ENCODE measurements at places on chromosomes 6 and 20.
A peak's percentile ranks its signal among the peaks of the same experiment; 100 is the strongest.

- H3K27me3 ChIP-seq = no peaks in the 10 kb centered on the region
- peaks cover 7% of the 10 kb centered on the region for H3K4me1 ChIP-seq
- no peak overlapping the region for H3K4me3 ChIP-seq
- H3K27ac ChIP-seq = no peak overlapping the region
Measured at GRCh38 chr6:38505826-38506225, 133.9 kb downstream of the BTBD9 start.

DNA sequence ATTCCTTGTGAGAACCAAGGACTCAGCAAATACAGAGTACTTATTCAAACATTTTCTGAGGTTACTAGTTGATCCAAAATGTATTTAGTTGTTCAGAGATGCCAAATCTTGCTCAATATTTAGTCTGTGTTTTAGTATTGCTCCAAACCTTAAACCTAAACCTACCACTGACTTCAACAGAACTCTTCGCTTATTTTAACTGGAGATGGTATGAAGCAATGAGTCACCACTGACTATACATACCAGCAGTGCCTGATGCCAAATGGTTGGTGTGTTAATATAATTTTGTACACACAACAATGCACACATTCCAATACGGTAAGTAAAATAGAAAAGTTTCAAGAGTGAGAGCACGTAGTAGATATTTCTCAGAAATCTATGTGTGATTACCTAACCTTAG is 1.9 kb upstream of the SPTLC3 start:
- H3K4me3 ChIP-seq = no peak overlapping the region
- DNase-seq = no peak
- no peaks in the 10 kb centered on the region for H3K27me3 ChIP-seq
- peaks cover 5% of the 10 kb centered on the region for H3K36me3 ChIP-seq

- peaks cover 2% of the 10 kb centered on the region for H3K4me1 ChIP-seq
- no peak for DNase-seq
- no peak overlapping the region for H3K27ac ChIP-seq
- no peak overlapping the region for H3K4me3 ChIP-seq
- no peaks in the 10 kb centered on the region for H3K27me3 ChIP-seq
Measured at GRCh38 chr6:119138906-119139541, 60.6 kb upstream of the FAM184A start.

GRCh38 chr20:43728686-43729255 is 2.0 kb upstream of the GTSF1L start:
- H3K36me3 ChIP-seq = no peaks in the 10 kb centered on the region
- no peak overlapping the region for H3K27ac ChIP-seq
- H3K4me1 ChIP-seq = no peaks in the 10 kb centered on the region
- H3K4me3 ChIP-seq = no peak overlapping the region

DNA sequence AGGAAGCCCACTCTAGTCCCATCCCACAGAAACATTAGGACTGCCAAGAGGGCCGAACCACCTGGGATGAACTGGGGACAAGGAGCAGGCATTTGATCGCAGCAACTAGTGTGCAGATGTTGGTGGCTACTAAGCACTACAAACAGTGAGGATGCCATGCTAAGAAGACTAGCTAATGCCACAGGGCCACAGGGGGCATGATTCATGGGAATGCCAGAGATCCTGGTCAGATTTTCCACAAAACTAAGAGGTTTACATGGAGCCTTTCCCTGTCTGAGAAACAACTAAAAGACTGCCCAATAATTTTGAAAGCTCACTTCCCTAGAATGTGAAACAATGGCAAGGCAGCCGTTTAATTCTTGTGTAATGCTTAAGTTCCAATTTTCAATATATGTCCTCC is 375.9 kb upstream of the PTCHD4 start:
- H3K4me3 ChIP-seq = no peak overlapping the region
- H3K27me3 ChIP-seq = no peaks in the 10 kb centered on the region
- no peaks in the 10 kb centered on the region for H3K36me3 ChIP-seq
- DNase-seq = no peak

DNA sequence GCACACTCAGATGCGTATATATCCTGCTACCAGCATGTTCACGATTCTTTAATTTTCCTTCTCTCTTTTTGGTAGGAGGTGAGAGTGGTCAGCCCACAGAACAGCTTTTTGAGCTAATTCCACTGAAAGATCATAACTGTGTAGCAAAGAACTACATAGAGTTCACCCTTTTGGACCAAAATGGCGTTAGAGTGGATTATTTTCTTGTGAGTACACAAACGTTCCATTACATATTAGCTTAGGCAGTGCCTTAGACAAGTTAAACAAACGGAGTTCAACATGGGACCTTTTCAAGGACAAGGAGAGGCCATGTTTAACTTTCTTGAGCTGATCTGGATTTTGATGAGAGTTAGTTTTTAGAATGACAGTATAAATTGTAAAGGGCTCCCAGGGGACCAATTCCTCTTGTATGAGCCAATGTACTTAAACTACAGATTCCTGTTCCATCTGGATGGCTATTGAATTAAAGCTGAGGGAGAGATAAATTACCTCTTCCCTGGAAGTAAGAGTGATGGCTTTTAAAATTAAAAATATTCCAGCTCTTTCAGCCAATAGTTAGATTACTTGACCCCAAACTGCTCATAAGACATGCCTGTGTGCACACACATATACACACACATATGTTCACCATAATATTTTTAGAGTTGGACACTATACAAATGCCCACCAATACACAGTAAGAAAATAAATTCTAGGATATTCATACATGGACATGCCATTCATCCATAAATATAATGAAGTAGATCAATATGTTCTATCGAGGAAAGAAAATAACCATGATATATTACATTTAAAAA is 25.6 kb upstream of the ARMH2 start:
- H3K4me3 ChIP-seq = no peak overlapping the region
- peaks cover 5% of the 10 kb centered on the region for H3K4me1 ChIP-seq
- peak overlapping the region; percentile 67 for H3K27ac ChIP-seq

DNA sequence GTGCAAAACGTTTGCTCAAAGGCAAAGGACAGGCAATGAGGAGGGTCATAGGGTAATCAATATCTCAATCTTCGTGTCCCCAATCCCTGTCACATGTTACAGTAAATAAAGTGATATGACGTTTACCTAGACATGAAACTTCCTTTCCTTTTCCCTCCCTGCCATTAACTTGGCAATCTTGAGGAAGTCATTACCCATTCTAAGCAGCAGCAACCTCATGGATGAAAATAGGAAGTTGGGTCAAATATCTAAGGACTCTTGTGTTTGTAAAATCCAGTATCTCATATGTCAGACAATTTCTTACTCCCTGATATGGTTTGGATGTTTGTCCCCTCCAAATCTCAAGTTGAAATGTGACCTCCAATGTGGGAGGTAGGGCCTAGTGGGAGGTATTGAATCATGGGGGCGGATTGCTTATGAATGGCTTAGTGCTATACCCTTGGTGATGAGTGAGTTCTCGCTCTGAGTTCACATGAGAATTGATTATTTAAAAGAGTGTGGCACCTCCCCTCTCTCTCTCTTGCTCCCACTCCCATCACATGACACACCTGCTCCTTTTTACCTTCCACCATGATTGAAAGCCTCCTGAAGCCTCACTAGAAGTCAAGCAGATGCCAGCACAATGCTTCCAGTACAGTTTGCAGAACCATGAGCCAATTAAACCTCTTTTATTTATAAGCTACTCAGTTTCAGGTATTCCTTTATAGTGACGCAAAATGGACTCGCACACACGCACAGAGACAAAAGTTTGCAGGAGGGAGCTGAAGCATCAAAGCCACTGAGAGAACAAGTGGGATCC is 545.9 kb upstream of the JARID2 start:
- H3K27me3 ChIP-seq = no peaks in the 10 kb centered on the region
- H3K4me3 ChIP-seq = no peak overlapping the region
- H3K27ac ChIP-seq = no peak overlapping the region
- H3K4me1 ChIP-seq = no peaks in the 10 kb centered on the region
- DNase-seq = no peak
- H3K36me3 ChIP-seq = no peaks in the 10 kb centered on the region

- no peak for DNase-seq
- peaks cover 4% of the 10 kb centered on the region for H3K27me3 ChIP-seq
- H3K36me3 ChIP-seq = peaks cover 2% of the 10 kb centered on the region
- H3K4me3 ChIP-seq = no peak overlapping the region
Measured at GRCh38 chr20:15886250-15886649, 687.0 kb downstream of the KIF16B start.

DNA sequence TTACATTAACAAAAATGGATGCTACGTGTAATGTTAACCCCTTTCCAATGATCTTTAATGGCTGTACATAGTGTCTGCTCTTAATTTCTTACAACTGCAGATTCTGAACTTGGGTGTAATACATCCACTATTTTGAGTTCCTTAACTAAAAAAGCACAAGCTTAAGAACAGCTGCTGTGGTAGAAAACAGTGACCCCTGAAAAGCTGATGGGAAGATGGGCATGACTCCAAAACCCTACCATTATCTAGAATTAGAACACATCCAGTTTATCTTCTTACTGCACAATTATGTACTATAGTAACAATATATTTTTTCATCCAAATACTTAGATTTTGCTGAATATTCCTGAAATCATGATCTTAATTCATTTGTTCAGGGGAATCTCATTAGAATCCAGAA is 49.3 kb downstream of the LYRM4 start:
- no peaks in the 10 kb centered on the region for H3K27me3 ChIP-seq
- H3K4me3 ChIP-seq = no peak overlapping the region
- no peaks in the 10 kb centered on the region for H3K4me1 ChIP-seq

GRCh38 chr6:107670792-107671199 is 153.3 kb downstream of the SCML4 start:
- DNase-seq = no peak
- peak overlapping the region; percentile 31 for H3K4me3 ChIP-seq
- H3K27me3 ChIP-seq = peaks cover 5% of the 10 kb centered on the region

GRCh38 chr6:165092881-165093595 is 216.4 kb downstream of the C6orf118 start:
- no peak overlapping the region for H3K4me3 ChIP-seq
- peaks cover 5% of the 10 kb centered on the region for H3K36me3 ChIP-seq
- H3K4me1 ChIP-seq = peaks cover 8% of the 10 kb centered on the region
- no peak for DNase-seq
- H3K27ac ChIP-seq = no peak overlapping the region

GRCh38 chr6:23989885-23990533 is 136.0 kb upstream of the NRSN1 start:
- H3K27me3 ChIP-seq = no peaks in the 10 kb centered on the region
- no peaks in the 10 kb centered on the region for H3K4me1 ChIP-seq
- H3K36me3 ChIP-seq = no peaks in the 10 kb centered on the region
- no peak for DNase-seq
- H3K4me3 ChIP-seq = no peak overlapping the region

DNA sequence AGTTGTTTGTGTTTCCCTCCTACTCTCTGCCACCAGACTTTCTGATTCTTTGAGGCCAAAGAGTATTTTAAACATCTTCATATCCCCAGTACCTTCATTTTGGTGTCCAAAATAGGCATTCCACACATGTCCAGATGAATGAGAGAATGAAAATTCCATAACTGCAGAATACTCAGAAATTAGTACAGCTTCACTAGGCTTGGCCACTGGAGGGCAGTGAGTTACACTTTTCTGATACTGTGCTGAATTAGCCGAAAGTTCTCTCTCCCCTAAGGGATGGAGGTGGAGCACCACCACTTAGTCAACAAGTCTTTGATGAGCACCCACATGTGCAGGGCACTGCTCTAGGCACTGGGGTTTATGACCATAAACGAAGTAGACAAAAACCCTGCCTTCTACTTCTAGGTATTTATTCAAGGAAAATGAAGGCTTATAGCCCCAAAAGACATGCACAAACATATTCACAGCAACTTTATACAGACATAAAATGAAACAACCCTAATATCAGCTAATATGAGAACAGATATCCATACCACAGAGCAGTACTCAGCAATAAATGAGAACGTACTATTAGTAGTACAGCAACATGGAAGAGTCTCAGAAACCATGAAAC is 46.1 kb upstream of the TMEM217 start:
- no peak for DNase-seq
- peaks cover 5% of the 10 kb centered on the region for H3K4me1 ChIP-seq
- no peak overlapping the region for H3K27ac ChIP-seq
- H3K36me3 ChIP-seq = peaks cover 14% of the 10 kb centered on the region
- no peak overlapping the region for H3K4me3 ChIP-seq

- no peak for DNase-seq
- H3K4me3 ChIP-seq = peak overlapping the region; percentile 98
- H3K36me3 ChIP-seq = peaks cover 3% of the 10 kb centered on the region
- H3K27me3 ChIP-seq = no peaks in the 10 kb centered on the region
- H3K4me1 ChIP-seq = peaks cover 43% of the 10 kb centered on the region
Measured at GRCh38 chr6:87698547-87699006, 3.5 kb downstream of the AKIRIN2 start.

GRCh38 chr6:35508027-35508426 is 4.7 kb downstream of the TULP1 start:
- no peaks in the 10 kb centered on the region for H3K36me3 ChIP-seq
- no peak overlapping the region for H3K27ac ChIP-seq
- DNase-seq = no peak
- peaks cover 6% of the 10 kb centered on the region for H3K4me1 ChIP-seq

- H3K4me3 ChIP-seq = no peak overlapping the region
- H3K27me3 ChIP-seq = no peaks in the 10 kb centered on the region
Measured at GRCh38 chr6:16623029-16623653, 138.1 kb downstream of the ATXN1 start.

- no peaks in the 10 kb centered on the region for H3K27me3 ChIP-seq
- H3K4me1 ChIP-seq = peaks cover 16% of the 10 kb centered on the region
- H3K4me3 ChIP-seq = no peak overlapping the region
- H3K36me3 ChIP-seq = no peaks in the 10 kb centered on the region
- DNase-seq = no peak
Measured at GRCh38 chr6:97465877-97466561, 183.0 kb upstream of the MMS22L start.

GRCh38 chr6:135212020-135212806 is 31.1 kb downstream of the MYB start:
- no peaks in the 10 kb centered on the region for H3K27me3 ChIP-seq
- H3K27ac ChIP-seq = no peak overlapping the region
- no peak overlapping the region for H3K4me3 ChIP-seq
- H3K4me1 ChIP-seq = peaks cover 1% of the 10 kb centered on the region

- H3K36me3 ChIP-seq = no peaks in the 10 kb centered on the region
- peaks cover 3% of the 10 kb centered on the region for H3K4me1 ChIP-seq
- DNase-seq = no peak
- H3K27me3 ChIP-seq = no peaks in the 10 kb centered on the region
- no peak overlapping the region for H3K27ac ChIP-seq
- H3K4me3 ChIP-seq = no peak overlapping the region
Measured at GRCh38 chr20:40081653-40082052, 607.4 kb downstream of the MAFB start.

DNA sequence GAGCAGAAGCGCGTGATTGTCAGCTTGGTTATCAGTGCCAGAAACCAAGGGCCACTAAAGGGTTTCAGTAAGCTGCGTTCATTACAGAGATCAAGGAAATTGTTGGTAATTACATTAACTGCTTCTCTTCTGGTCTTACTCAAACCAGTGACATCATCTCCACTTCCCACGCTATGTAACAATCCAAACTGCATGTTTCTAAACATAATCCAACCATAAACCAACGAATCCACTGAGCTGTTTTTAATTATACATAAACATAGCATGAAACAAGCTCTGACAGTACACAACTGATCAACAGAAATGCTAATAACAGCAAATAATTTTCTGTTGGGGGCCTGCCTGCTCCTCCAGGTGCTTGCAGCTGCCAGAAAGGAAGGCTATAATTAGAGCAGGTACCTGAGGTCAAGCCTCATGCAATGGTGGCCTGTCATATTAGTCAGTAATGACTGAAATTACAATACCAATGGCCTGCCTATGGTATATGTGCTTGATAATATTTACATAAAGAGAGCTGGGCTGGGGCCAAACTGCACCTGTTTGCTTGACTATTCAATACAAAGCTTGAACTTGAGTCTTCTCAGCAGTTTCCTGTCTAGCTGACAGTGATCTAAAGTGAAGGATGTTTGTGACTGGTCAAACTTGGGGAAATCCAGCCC is 40.1 kb downstream of the ILRUN start:
- H3K4me3 ChIP-seq = no peak overlapping the region
- peaks cover 6% of the 10 kb centered on the region for H3K36me3 ChIP-seq

Measured in progenitor cell of endocrine pancreas (in vitro differentiated cells).